ENCODE measurements at places on chromosomes 13 and 19. TPM values are rescaled to one million over a fixed set of nuclear protein-coding genes. Genes with fewer than 3 reads are reported as not detected.

The MYO16 gene
- total RNA-seq, result 0.38 TPM

DNA sequence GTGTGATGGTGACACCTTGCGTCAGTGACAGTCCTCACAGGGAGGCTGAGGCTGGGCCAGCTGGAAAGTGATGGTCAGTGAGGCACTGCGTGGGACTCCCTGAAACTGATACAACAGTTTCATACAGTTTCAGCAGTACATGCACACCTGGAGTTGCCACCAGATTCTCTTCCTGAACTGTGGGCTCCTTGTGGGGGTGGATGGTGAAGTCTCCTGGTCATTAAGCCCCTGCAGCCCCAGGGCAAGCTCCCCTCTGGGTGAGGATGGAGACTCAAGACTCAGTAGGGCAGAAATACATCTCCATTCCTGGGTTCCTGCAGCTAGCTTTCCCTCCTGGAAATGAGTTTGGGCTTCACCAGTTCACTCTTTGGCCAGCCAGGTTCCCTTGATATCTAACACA lies 392.7 kb downstream of the UQCRFS1 start:
- H3K4me3 ChIP-seq, result no peak overlapping the region
- no peaks in the 10 kb centered on the region for H3K4me1 ChIP-seq
- no peaks in the 10 kb centered on the region for H3K27me3 ChIP-seq
- H3K27ac ChIP-seq, result no peak overlapping the region

DNA sequence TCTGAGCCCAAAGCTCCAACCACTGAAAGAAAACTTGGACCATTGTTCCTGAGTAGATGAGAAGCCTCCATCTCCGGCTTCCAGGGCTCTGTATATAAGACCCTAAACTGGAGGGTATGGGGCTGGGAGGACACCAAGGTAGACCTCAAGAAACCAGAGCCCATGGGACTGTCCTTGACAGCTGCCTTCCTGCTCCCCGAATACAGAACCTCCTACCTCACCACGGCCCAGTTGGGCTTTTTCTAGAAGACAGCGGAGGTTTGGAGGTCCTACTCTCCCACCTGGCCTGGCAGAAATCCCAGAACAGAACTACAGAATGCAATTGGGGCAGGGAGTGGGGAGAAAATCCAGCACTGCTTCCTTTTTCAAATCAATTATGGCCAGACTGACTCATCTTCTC lies 177.3 kb upstream of the ZNF507 start:
- no peaks in the 10 kb centered on the region for H3K36me3 ChIP-seq
- H3K4me3 ChIP-seq, result no peak overlapping the region
- peaks cover 6% of the 10 kb centered on the region for H3K27me3 ChIP-seq
- no peak for DNase-seq
- no peak overlapping the region for H3K27ac ChIP-seq

The IFI30 gene
- total RNA-seq, result 34.5 TPM

- no peaks in the 10 kb centered on the region for H3K36me3 ChIP-seq
- no peak for DNase-seq
- no peaks in the 10 kb centered on the region for H3K27me3 ChIP-seq
- no peaks in the 10 kb centered on the region for H3K4me1 ChIP-seq
- no peak overlapping the region for H3K4me3 ChIP-seq
- no peak overlapping the region for H3K27ac ChIP-seq
These were observed 512.1 kb downstream of the IRS2 start for GRCh38 chr13:109274188-109274821.

DNA sequence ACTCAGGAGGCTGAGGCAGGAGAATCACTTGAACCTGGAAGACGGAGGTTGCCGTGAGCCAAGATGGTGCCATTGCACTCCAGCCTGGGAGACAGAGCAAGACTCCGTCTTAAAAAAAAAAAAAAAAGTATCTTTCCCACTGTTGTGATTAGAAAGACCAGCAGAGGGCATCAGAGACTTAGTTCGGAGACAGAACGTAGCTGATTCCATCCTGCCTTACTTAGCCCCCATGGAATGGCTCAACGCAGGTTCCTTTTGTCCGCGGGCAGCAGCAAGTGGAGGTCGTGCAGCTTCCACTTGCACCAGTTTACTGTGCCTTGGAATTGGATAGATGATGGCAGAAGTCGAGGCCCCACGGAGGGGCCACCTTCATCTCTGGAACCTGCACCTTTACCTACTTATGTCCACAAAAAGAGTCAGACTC lies 8.1 kb downstream of the TIMM29 start:
- no peak for DNase-seq
- H3K36me3 ChIP-seq, result no peaks in the 10 kb centered on the region
- no peaks in the 10 kb centered on the region for H3K27me3 ChIP-seq

DNA sequence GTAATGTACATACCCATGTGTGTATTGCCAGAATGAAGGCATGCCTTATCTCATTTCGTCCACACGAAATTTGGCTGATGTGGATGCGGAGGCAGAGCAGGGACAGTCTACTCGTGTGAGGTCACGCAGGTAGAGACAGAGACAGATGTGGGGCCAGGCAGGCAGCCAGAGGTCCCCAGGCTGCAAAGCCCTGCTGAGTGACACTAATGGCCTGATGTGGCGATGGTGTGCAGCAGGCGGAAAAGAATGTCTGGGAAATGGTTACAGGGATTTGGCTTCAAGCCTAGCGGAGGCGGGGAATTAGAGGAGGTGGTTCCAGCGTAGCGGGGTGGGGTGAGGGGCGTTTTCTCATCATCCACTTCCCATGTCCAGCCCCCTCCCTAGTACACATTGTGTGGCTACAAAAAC lies 4.2 kb upstream of the IZUMO2 start:
- no peaks in the 10 kb centered on the region for H3K4me1 ChIP-seq
- no peak for DNase-seq
- H3K4me3 ChIP-seq, result no peak overlapping the region
- no peaks in the 10 kb centered on the region for H3K36me3 ChIP-seq
- H3K27me3 ChIP-seq, result no peaks in the 10 kb centered on the region

The ADAMTSL5 gene
- 2.3 TPM for total RNA-seq

DNA sequence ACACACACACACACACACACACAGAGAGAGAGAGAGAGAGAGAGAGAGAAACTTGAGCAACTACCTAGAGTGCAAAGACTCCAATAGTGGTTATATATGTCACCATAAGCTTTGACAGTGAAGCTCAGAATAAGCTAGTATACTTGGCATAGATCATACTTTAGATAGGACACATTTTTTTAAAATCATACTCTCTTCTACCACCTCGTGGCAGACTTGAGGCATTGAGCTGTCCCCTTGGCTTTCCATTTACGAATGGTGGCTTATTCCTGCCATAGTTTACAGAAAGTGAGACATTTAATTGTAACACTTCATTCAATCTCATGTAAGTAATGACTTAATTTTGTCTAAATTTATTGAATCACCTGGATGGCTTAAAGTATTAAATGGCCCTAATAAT lies 108.2 kb downstream of the EDNRB start:
- no peak for DNase-seq
- H3K27ac ChIP-seq, result no peak overlapping the region
- H3K4me3 ChIP-seq, result no peak overlapping the region
- H3K27me3 ChIP-seq, result no peaks in the 10 kb centered on the region
- H3K4me1 ChIP-seq, result no peaks in the 10 kb centered on the region

GRCh38 chr19:756236-756635 lies 5.3 kb downstream of the MISP start:
- no peak for DNase-seq
- H3K4me1 ChIP-seq, result no peaks in the 10 kb centered on the region
- no peak overlapping the region for H3K27ac ChIP-seq

GRCh38 chr19:3123956-3124355 lies 11.9 kb upstream of the GNA15 start:
- no peaks in the 10 kb centered on the region for H3K27me3 ChIP-seq
- DNase-seq, result no peak
- no peak overlapping the region for H3K27ac ChIP-seq
- H3K36me3 ChIP-seq, result no peaks in the 10 kb centered on the region
- no peaks in the 10 kb centered on the region for H3K4me1 ChIP-seq

DNA sequence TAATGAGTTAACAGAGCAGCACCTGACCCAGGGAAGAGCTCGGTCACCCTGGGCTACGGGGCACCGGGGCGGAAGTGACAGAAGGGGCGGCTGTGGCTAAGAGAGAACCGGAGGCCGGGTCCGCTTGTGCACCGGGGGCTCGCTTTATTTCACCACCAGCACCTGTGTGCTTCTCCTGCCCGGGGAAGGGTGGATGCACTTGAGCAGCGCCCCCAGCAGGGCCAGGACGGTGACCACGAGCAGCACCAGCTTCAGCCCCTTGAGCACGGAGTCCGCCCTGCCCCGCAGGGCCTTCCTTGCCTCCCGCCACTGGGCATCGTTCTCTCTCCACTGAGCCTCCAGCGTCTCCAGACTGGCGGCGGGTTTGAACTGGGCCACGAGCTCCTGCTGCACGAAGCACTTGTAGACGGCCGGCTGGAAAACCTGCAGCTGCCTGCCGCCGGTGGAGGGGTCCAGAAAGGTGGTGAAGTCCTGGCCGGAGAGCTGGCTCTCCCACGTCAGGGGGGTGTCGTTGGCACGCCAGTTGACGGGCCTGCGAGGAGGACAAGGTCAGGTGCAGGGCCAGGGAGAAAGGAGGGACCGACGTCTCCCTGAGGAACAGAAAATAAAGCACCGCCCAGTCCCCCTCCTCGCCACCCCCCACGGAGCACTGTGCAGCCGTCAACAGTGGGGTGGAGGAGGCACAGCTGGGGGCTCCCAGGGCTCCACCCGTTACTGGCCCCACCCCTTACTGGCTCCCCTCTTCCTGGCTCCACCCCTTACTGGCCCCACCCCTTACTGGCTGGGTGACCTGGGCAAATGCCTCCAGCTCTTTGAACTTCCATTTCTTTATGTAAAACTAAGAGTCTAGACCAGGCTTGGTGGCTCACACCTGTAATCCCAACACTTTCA lies 3.6 kb downstream of the FAM187B start:
- no peak for DNase-seq
- no peak overlapping the region for H3K4me3 ChIP-seq
- no peaks in the 10 kb centered on the region for H3K36me3 ChIP-seq
- H3K27ac ChIP-seq, result no peak overlapping the region
- no peaks in the 10 kb centered on the region for H3K27me3 ChIP-seq
